ENCODE measurements at places on chromosomes 7 and 10.

- DNase-seq: no peak
These were observed 60.8 kb downstream of the MDH2 start for GRCh38 chr7:76108540-76109233.

DNA sequence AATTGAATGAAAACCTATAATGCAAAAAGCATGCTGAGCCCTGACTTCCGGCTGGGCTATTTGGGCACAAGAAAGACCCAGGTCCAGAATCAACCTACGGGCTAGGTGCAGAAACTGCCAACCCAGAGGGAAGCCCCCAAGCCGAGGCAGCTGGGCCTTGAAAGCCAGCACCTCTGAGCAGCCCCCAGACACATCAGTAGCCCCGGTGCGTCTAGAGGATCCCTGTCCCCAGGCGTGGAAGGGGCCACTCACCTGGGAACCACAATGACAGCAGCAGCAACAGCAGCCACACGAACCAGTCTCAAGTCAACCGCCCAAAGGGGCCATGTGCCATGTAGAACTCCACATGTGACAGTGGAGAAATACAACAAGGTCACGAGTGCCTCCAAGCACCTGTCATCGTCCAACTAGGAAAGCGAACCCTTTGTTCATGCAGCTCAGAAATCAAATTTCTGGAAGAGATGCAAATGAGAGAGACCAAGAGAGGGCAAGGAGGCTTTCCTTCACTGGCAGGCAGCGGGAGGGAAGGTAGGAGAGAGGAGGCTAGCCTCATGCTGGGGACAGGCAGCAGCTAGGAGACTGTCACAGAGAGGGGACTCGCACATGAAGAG is 57.5 kb upstream of the CHST15 start:
- no peak for DNase-seq

GRCh38 chr10:14385596-14386593 is 55.2 kb upstream of the FRMD4A start:
- DNase-seq: no peak

DNA sequence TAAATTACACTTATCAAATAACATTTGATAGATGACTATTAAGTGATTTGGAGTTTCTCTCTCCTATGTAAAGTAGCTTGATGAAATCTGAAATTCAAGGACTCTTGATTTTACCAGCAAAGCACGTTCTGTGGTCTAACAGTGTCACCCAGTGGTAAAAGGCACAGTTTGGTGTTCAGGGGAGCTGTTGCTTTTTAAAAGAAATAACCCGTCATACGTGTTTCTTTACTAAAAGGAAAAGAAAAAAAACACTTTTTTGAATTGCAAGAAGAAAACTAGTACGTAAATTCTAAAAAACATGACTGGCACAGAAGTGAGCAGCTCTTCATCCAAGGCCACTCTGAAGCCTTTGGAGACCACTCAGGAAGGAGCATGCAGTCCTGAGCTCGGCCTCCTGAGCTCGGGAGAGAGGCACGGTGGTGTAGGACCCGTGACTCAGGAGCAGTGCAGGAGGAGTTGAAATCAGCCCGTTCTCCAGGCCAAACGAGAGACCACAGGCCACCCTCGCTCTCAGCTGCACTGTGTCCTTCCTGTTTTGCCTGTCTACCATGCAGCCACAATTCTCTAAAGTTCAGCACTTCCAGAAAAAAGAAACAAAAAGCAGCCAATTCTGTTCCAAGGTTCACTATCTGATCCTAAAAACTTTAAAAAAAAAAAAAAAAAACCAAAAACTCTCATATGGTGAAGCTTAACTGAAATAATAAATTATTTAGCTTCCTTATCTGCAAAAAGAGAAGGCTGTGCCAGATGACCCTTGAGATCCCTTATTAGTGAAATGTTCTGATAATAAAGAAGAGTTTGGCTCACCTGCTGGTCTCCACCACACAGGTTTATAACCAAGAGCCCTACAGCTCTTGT is 212.6 kb upstream of the FRMD4A start:
- no peak for DNase-seq

- no peak for DNase-seq
These were observed 18.0 kb downstream of the WDR37 start for GRCh38 chr10:1074052-1074747.

GRCh38 chr10:31157123-31158010 is 125.7 kb upstream of the ZNF438 start:
- DNase-seq: no peak

GRCh38 chr7:79820387-79820786 is 314.2 kb upstream of the GNAI1 start:
- DNase-seq: no peak

GRCh38 chr7:65449505-65449852 is 75.8 kb downstream of the ZNF92 start:
- DNase-seq: no peak

GRCh38 chr7:780081-780480 is 52.2 kb upstream of the SUN1 start:
- DNase-seq: no peak

DNA sequence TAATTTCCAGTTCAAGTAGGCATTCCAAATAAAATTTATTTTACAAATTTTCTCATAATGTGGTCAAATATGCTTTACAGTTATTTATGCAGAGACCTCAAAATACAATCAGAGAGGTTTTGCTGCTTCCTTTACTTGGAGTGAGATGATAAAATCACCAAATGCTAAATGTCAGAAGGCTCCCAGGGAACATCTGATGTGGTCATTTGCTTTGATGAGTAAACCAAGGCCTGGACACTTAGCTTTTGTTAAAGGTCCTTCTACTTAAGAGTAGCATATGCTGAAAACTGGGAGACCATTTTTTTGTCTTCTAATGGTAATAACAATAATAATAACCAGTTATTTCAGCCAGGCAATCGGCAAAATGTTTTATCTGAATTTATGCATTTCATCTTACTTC is 60.6 kb upstream of the AKR1E2 start:
- no peak for DNase-seq

GRCh38 chr10:85641479-85642009 is 725.1 kb downstream of the GRID1 start:
- DNase-seq: no peak

- DNase-seq: no peak
These were observed 2.6 kb upstream of the HOXA9 start for GRCh38 chr7:27167916-27168264.

- no peak for DNase-seq
These were observed 14.0 kb downstream of the AOAH start for GRCh38 chr7:36710186-36710791.

DNA sequence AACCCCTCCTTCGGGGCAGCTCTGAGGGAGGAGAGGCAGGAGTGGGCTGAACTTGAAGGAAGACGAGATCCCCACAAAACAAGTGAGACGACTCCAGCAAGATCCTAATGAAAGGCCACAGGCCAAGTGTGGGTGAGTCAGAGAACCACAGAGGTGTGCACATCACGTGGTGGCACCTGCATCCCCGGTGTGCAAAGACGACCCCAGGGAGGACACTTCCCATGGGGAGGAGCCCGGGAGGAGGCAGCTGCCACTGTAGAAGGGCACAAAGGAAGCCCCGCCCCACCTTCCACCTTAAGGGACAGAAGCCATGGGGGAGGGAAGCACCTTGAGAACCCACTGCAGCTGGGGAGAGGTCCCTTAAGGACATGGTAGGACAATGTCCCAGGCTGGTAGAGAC is 45.7 kb downstream of the ESYT2 start:
- DNase-seq: no peak

- no peak for DNase-seq
These were observed 397.6 kb downstream of the MAGI2 start for GRCh38 chr7:79055722-79056415.

All from stimulated activated CD8-positive, alpha-beta memory T cell treated with anti-CD3 and anti-CD28 coated beads, Interleukin-4, amount 100 ng/mL, for 1 hour (primary cell).